ENCODE measurements at places on chromosomes 4 and X.

- no peak for DNase-seq
Measured at GRCh38 chr4:45043911-45044310, 317.6 kb upstream of the GNPDA2 start.

DNA sequence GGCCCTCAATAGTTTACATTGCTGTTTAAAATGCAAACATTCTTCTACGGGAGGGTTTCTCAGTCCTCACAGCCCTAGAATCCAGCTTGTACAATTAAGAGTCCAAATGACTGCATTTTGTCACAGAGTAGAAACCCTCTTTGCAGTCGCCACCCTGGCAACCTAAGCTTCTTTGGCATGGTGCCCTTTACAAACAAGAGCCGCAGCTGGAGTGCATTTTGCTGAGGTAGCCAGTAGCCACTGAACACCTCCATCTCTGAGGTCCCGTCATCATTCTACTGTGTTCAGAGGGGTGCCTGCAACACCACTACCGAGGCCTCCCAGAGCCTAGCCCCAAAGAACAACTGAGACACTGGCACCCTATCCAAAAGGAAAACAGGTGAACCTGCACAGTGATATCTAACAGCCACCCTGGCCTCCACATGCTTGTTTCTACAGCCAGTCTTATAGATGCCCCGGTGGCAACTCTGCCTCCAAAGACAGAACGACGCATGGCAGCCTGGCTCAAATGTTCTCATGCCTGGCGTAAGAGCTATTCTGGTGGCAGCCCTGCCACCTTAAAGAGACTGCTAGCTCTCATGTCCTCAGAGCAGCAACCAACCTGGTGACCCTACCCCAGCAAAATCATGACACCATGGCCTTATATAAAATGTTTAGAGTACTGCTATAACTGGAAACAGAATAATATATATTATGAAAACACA lies 801.9 kb downstream of the TECRL start:
- no peak for DNase-seq

- DNase-seq: peak; percentile 12
Measured at GRCh38 chrX:114959729-114960128, 57.7 kb downstream of the IL13RA2 start.

- DNase-seq: no peak
Measured at GRCh38 chr4:165992283-165992682, 119.2 kb downstream of the TLL1 start.

DNA sequence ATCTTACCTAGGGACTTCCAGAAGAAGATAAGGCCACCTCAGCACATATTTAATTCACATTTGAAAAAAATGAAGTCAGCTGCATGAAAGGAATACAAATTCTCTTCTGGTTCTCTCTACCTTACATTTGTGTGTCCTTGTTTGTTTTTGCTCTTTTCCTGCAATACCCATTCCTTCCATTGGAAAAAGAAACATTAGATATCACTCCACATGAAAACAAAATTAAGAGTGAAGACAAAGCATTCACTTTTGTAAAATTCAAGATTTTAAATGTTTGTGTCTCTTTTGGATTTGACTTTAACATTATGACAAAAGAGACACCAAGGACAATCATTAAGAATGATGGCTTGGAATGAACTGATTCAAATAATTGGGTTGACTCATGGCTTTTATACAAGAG lies 1351.8 kb downstream of the FSTL5 start:
- no peak for DNase-seq

GRCh38 chrX:111365770-111366325 lies 46.1 kb downstream of the DCX start:
- DNase-seq: no peak

- DNase-seq: no peak
Measured at GRCh38 chrX:150365051-150365989, 2.2 kb downstream of the MAMLD1 start.

DNA sequence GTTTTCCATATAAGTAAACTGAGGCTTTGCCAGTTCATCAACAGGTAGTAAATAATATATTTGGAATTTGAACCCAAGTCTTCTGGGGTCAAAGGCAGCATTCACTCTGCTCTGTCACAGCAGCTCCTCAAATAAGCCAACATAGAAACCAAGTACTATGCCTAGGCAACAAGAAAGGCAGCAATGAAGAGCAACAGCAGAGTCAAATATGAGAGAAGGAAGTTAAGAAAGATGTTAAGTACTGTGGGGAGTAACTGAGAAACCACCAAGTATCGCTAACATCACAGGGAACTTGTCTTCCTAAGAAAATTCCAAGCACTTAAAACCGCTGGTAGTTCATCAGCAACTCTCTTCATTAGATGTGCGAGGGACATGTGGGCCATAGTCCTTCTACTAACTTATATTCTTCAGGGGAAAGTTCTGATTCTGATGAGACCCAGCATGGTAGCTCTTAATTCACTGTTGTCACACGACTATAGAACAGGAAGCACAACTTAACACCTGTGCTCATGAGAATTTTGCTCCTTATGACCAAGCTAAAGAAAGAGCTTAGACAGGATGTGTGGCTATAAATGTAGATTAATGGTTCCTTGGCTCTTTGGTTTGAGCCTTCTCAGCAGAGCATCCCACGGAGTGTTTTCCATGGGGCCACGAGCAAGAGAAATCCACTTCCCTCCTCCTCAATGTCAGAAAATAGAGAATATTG lies 107.8 kb downstream of the AR start:
- DNase-seq: no peak

GRCh38 chr4:188032583-188032982 lies 37.0 kb downstream of the ZFP42 start:
- DNase-seq: no peak

DNA sequence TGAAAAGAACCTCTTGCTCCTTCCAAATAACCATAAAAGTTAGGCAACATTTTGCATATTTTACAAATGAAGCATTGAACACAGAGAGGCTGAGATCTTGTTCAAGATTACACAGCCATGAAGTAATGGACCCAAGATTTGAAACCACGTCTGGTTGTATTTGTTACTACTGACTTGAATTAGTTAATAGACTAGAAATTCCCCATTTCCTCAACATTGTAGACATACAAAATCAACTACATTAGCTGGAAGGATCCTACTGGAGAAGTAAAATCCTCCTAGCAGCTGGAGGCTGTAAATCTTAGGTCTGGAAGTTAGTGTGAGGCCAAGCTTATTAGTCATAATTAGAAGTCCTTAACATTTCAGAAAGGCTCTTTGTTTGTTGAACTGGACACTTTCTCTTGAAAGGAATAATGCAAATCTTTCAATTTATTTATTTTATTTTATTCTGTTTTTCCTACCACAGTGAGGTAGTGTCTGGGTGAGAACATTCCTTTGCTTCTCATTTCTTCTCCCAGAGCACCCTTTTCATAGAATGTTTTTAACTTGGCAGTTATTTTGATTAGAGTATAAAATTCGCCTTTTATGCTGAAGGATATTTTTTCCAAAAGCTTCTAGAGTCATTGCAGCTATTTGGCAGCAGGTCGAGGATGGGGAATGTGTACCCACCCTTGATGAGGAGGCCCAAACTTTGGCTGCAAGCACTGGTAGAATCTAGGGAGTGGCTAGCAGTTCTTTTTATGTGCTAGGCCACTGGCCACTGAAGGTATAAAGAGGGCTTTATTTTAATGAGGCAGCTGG lies 62.0 kb upstream of the CLNK start:
- no peak for DNase-seq

DNA sequence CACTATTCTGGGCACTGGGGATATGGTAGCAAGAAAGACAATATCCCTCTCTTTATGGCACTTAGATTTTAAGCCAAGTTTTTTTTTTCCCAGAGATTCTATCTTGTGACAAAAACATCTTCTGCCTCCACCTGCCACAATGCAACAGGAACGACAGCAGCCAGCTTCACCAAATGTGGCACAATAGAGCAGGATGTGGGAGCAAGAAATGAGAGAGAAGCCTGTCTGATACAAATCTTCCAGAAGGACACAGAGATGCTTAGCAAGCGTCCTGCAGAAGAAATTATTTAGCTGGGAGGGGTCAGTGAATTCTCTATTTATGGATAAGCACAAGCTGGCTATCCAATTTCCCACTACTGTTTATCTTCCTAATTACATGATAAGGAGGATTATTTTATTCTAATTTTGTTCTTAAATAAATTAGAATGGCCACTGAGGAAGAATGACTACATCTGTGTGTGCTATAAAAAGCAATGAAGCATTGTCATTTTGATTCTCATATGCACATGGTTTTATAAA lies 27.1 kb upstream of the ZNF330 start:
- no peak for DNase-seq

DNA sequence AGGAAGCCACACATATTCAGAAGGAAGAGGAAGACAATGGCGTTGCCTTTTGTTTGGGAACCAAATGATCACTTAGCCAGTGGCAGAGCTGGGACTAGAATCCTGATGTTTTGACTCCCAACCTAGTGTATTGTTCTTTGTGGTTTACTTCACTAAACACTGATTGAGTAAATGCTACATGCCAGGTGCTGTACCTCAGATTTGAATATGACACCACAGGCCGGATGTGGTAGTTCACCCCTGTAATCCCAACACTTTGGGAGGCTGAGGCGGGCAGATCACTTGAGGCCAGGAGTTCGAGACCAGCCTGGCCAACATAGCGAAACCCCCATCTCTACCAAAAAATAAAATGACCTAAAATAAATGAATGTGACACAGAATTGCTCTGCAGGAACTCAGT lies 8.4 kb downstream of the NDUFA1 start:
- no peak for DNase-seq

DNA sequence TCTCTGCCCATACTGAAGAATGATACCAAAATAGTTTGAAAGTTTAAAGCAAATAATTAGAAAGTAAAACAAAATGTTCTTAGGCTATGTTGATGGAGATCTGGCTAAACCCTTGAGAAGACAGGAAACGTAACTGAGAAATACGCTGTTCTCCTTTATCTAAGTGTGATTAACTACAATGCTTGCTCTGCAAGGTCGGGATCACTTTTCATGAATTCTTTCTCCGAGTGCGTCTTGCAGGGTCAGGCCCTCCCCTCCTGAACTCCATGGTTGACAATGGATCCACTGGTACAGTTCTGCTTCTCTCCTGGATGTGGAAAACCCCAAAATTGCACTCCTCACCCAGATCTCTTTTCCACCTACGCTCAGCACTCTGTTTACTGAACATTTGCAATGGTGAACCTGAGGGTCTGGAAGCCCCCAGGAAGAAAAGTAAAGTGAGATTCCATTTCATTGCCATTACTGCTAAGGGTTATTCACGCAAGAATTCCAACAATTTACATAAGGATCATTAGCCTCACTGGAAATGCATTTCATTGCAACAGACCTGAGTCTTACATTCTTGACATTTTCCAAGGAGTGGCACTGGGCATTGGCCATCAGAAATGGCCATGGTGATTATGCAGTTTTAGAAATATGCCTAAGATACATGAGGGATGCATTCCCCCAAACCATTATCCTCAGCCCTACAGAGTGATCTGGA lies 24.6 kb upstream of the WWC2 start:
- no peak for DNase-seq

DNA sequence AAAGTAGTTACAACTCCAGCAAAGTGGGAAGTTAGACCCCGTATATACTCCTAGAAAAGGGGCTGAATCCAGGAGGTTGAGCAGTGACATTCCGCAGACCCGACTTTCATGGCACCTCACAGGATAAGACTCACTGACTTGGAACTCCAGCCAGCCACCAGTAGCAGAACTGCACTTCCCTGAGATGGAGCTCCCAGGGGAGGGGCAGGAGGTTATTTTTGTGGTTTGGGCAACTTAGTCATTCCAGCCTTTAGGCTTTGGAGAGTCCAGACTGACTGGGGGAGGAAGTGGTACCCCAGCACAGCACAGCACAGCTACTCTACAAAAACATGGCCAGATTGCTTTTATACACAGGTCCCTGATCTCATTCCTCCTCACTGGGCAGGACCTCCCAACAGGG lies 319.1 kb downstream of the PCDH19 start:
- DNase-seq: no peak

DNA sequence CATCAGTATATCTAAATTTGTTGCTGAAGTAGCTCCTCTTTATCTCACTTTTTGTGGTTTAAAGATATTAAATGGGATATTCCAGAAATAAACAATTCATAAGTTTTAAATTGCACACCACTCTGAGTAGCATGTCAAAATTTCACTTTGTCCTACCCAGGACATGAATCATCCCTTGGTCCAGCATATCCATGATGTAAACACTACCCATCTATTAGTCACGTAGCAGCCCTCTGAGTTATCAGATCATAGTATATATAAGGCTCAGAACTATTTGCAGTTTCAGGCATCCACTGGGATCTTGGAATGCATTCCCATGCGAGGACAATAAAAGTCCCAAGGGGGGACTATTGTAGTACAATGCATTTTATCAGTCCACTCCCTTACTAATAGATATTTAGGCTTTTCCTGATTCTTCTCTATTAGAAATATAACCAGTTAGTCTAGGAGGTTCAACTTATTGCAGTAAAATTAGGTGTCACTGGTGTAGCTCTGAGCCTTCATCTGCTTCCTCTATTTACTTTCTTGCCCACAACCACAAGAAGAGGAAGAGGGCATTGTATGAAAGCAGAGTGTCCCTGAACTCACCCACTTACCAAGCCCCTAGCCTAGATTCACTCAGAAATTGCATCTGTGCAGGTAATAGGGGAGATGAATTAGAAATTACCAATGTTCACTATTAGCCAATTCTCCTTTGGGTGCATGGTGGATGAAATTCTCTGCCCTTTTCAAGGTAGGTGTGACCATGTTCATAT lies 409.8 kb upstream of the GALNT7 start:
- no peak for DNase-seq

DNA sequence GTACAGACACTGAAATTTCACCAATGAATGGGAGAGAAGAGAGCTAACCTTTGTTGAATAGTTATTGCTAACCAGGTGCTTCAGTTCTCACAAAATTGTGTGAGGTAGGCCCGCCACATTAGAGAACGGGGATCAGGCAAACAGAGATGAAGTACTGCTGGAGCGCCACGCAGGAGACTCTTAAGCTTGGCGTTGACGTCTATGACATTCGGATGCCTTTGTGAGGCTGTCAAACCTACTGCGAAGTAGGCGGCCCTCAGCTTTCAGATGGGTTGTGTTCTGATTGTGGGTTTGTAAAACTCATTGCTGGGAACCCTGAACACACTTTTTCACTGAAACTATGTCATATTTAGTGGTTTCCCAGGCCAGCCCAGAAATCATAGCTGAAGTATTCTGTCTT lies 173.6 kb downstream of the CBR4 start:
- no peak for DNase-seq

DNA sequence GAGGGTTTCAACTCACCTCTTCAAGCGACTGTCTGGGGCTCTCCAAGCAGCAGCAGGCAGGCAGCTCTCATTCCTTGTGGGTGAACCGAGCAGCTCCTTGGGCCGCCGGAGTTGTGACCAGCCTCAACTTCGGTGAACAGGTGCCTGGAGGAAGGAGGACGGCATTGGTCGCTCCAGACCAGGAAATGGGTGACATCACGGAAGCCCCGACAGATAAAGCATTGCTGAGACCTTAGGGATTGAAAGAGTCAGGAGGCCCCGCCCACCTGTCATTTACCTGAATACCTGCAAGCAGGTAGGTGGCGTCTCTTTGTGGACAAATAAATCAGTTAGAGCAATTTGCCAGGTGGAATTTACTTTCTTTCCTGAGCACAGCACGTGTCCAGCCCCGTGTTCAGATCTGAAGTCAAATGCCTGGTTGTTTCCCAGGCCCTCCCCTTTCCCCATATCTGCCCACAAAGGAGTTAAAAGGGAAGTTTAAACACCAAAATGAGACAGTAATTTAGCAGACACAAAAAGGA lies at the start of gene LNX1:
TSS of gene LNX1 (minus strand) at position 115 of the 521 bp plus-strand sequence. CDS start 17,484 bp downstream, outside the sequence.
- DNase-seq: no peak

Data from GM13977 (cell line).